Activated CD4-positive, alpha-beta T cell treated with anti-CD3 and anti-CD28 coated beads, Interleukin-2, amount 50 U/mL, for 24 hours (primary cell): ENCODE measurements at places on chromosomes 7 and 10.

DNA sequence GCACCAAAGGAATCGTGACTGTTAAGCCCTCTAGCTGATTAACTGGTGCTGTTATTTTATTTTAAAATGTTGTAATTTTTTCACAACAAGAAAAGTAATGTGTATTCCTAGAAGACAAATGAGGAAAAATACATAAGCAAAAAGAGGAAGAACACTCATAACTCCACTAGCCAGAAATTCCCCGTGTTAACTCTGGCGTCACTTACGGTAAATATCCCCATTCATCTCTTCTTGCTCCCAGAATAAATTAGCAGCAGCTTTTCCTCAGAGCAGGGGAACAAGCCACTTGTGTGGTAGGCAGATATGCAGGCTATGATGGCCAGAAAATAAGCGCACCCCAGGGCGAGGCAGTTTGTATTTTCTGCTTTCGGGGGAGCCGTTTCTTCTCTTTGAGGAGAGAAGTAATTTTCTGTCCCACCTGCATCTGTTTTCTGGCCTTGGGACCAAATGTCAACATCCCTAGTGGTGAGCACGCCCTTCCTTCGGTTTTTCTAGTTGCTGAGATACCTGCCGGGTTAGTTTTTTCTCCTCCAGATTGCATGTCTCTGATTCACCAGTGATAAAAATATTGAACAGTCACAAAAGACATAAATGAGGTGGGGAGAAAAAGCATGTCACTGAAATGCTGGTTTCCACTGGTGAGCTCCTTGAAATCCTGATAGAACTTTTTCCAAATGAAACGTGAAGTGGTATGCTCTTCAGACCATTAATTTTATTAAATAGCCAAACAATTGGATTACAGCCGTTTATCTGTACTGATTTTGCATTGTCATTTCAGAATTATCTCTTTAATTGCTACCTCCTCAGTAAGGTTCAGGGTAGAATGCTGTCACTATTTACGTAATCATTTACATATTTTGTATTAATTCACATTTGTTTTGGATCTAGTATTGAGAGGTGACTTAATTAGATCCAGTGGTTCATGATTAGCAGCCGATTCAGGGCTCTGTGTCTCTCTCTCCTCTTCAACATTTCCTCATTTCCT, 268.1 kb downstream of the CAMK1D start:
- no peak for DNase-seq

GRCh38 chr7:1608318-1608717, 38.5 kb upstream of the PSMG3 start:
- no peak for DNase-seq

DNA sequence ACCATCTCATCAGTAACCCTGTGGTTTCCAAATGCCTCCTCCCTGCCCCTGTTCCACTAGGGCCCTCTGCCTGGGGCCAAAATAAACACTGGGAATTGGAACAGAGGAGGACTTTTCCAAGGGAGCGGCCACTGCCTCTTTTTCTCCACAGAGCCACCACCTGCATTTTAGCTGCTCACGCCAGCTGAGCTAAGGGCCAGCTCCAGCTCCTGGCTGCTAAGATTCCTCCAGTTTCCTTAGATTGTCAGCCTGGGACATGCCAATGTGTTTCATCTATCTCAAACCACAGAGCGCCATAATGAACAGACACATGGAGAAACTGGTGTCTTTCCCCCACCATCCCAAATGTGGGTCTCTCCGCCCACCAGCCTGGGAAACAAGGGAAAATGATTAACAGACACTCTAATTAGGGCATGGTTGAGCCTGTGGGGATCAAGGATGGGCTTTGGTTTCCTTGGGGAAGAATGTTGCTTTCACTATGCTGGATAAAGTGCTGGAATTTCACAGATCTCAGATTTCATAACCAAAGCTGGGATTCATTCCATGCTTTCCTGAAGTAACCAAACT, 52.2 kb downstream of the ASB13 start:
- DNase-seq: no peak

DNA sequence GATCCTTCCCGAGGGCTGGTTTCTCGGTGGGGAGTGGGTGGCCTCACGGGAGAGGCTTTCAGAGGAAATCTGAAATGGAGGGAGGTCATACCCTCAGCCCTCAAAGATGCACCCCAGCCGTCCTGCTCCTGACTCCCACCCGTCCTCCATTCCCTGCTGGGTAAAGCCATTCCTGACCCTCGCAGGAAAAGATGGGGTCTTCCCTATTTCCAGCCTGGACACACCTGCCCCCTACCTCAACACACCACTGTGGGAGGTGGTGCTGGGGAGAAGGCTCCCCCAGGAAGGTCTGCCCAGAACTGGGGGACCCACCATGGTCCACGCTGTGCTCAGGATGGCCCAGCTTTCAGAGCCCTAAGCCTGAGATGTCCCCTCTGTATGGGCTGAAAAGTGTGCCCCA, 86.9 kb downstream of the CHST15 start:
- no peak for DNase-seq

DNA sequence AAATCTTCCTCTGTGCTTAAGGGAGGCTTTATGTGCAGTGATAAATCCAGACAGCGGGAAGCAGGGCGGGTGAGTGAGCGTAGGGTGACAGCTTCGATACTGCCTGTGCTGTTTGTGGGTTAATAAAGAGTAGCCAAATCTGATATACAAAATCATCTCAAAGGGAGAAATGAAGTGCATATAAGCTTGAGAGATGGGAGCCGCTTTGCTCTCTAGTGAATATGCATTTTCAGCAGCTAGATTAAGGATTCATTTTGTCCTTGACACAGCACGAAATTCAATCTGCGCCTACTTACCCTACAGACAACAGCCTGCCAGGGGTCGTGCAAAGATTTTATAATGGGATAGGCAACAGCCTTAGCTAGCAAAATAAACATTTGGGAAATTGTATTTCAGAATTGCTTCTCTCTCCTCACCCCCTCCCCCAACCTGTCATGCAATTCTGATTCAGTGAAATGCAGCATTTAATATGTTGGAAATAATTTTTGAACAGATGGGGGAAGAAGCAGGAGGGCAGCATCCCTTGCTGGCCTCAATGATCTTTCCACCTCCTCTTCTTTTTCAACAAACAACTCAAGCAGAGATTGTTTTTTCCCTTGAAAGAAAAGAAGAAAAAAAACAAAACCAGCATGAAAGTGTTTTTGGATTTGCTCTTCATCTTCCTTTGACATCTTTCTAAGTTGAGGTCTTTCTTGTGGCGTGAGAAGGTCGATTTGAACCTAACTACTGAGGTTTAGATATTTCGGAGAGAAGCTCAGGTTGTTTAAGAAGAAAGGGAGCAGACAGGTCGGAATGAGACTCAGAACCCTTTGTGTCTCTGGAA, 117.9 kb downstream of the AOAH start:
- DNase-seq: no peak

DNA sequence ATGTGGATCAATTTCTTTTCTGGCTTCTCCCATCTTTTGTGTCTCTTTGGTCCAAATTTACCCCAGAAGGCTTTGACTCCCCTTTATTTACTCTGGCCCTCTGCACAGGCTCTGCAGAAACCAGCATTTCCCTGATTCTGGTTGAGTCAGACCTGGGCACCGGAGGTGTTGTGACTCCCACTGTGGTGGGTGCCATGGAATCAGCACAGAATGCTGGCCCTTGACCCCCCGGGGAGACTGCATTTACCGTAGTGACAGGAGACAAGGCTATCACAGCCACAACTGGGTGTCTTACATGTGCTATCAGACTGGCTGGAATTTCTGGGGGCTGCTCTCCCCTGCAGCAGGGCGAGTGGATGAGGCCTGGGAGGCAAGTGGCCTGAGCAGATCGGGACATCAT, 37.6 kb downstream of the PLXDC2 start:
- no peak for DNase-seq

DNA sequence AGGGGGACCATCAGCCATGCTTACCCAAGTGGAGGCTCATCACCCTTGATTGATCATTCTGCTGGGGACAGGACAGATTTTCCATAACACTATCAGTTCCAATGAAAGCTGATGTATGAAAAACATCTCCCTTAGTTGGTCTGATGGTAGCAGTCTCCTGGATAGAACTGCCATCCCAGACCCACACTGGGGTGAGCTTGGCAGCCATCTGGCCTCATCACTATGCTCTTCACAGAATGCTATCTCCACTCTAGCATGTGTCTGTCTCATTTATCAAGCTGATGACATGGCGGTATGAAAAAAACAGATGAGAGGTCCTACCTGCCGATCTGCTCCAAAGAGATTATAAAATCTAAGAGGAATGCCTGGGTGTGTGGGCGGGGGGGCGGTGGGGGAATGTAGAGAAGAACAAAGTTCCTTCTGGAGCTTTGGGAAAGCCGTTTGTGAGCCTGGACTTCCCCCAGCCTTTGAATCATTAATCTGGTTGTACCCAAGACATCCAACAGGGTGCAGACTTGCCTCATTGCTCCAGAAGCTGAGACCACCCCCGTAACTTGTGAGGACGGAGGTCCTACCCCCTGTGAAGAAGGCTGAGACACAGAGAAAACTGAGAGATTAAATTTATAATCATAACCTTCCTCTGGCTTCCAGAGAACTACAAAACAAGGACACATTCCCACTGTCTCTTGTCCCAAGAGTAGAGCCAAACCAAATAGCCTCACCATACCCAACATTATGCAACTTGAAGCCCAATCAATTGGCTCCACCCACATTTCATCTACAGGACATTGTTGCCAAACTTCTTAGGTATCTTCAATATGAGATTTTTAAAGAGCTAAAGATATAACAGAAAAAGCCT, 340.8 kb downstream of the KCNMA1 start:
- DNase-seq: no peak

- no peak for DNase-seq
Measured at GRCh38 chr7:148700661-148701064, 2.0 kb downstream of the CUL1 start.

DNA sequence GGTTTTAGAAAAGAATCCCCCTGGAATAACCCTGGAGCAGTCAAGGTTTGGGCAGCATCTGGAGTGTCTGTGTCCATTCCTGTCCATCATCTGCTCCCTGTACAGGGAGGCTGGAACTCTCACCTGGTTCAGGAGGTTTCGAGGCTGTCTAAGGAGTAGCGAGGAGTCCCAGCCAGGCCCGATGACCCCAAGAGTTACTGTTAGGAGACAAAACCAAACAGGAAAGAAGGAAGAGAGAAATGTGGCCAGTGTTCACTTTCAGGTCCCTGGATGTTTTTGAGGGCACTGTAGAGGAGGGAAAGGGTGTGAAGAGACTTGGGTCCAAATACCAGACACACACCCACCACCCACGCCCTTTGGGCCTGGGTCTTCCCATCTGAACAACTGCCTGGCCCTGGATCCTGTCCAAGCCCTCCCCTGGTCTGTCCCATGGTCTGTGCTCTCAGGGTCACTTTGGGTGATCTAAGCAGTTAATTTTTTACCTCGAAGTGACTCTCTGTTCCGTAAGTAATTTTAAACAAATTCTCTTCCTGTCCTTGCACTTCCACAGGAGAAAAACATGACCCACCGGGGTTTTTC, 117.1 kb downstream of the ZMIZ1 start:
- no peak for DNase-seq

DNA sequence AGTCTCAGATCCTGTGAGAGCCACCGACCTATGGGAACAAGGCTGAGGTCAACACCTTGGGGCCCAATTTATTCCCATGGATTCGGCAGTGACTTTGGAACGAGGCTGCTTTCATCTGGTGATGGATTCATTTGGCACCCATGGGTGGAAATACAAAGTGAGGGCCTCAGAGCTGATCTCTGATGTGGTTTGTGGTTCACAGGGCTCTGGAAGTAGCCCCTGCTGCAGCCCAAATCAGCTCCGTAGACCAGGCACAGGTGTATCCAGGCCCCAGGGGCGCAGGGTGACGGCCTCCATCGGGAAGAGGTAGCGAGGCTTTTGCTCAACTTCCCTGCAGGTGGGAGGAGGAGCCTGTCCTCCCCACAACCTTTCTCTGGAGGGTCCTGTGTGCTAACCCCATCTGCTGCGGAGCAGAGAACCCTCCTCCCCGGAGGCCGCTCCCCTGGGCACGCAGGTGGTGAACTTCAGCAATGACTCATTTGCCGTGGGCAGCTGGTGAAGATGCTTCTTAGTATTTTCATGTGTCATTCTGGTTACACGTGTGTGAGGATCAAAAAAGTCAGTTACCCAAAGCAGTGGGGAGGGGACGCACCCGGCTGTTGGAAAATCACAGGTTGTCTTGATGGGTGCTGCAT, 7.5 kb upstream of the JAKMIP3 start:
- DNase-seq: no peak

DNA sequence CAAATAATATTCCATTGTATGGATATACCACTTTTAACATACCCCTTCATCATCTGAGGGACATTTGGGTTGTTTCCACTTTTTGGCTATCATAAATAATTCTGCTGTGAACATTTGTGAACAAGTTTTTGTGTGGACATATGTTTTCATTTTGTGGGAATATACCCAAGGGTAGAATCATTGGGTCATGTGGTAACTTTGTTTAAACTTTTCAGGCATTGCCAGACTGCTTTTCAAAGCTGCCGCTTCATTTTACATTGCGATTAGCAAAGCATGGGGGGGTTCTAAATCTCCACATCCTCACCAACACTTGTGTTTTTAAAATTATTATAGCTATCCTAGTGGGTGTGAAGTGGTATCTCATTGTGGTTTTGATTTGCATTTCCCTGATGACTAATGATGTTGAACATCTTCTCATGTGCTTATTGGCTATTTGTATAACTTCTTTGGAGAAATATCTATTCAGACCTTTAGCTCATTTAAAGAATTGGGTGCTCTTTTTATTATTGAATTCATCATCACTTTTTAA, 8.4 kb upstream of the HHEX start:
- DNase-seq: no peak

DNA sequence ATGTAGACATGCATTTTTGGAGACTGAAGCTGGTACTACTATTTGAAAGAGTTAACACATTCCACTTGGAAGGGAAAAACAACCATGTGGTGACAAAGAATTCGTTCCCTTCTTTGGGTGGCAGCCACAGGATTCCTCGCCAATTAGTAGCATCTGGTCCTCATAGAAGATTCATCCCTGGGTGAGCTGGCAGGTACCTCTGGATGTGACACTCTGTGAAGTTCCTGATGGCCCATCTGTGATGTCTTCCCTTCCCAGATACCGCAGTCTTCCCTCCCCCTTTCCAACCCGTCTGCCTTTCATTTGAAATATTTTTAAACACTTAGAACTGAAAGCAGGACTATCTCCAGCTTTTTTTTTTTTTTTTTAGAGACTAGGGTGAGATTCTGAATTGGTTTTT, 569.5 kb downstream of the TYW1 start:
- no peak for DNase-seq

- DNase-seq: no peak
Measured at GRCh38 chr7:27032839-27033238, 63.0 kb downstream of the HOXA1 start.

DNA sequence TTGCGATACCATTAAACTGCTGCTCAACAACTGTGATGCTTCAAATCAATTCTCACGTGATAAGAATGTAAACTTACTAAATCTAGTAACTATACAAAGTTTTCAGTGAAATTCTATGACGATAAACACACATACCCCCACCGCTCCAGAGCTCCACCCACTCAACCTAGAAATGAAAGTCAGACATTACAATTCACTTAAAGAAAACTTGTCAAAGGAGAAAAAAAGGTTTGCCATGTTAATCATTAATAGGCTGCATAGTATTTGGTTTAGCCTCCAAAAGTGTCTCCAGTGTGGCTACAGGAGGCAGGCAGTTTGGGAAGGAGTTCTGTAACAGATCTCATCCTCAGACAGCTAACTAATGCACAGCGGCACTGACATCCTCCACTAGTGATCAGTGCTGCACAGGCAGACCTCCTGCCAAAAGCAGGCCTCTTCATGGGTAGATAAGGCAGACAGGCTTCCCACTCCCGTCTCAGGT, 3.1 kb downstream of the HERPUD2 start:
- DNase-seq: no peak

- no peak for DNase-seq
Measured at GRCh38 chr10:17056781-17057428, 72.7 kb downstream of the CUBN start.
